Activated naive CD4-positive, alpha-beta T cell treated with anti-CD3 and anti-CD28 coated beads for 36 hours (primary cell): ENCODE measurements at places on chromosomes 2 and 18. TPM values are rescaled to one million over a fixed set of nuclear protein-coding genes. Genes with fewer than 3 reads are reported as not detected.

- no peak for DNase-seq
Observed at GRCh38 chr2:240832921-240833494, 13.0 kb upstream of the KIF1A start.

RAB12 gene
- total RNA-seq: 11.9 TPM

MC4R gene
- not detected for total RNA-seq

SP140 gene
- 98.8 TPM for total RNA-seq
